ENCODE measurements at places on chromosomes 1 and 21.

GRCh38 chr1:226631229-226632000 lies 82.9 kb downstream of the STUM start:
- no peak for DNase-seq

- no peak for DNase-seq
Observed at GRCh38 chr1:157326173-157326859, 188.1 kb upstream of the ETV3 start.

- no peak for DNase-seq
Observed at GRCh38 chr1:27601771-27602461, 2.0 kb downstream of the AHDC1 start.

- DNase-seq, result no peak
Observed at GRCh38 chr1:84726593-84727499, 36.6 kb upstream of the SSX2IP start.

- no peak for DNase-seq
Observed at GRCh38 chr1:17188889-17189631, 15.9 kb upstream of the PADI1 start.

DNA sequence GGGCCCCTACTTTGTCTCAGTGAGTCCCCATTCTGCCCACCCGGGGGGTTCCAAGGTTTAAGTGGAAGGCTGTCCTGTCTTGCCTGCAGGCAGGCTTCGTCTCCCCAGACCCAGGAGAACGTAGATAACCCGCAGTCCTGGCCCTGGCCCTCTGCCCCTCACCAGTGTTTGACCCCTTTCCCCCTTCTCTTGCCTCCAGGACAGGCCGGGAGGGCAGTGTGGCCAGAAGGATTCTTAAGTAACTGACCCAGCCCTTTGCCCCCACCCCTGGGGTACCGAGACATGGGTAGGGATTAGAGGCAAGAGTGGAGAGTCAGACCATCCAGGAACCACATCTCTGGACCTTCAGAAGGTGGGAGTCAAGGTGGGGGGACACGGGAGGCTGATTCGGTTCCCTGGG lies 8.8 kb downstream of the TMEM222 start:
- no peak for DNase-seq

- DNase-seq, result no peak
Observed at GRCh38 chr1:22850681-22851080, 122.0 kb downstream of the LACTBL1 start.

DNA sequence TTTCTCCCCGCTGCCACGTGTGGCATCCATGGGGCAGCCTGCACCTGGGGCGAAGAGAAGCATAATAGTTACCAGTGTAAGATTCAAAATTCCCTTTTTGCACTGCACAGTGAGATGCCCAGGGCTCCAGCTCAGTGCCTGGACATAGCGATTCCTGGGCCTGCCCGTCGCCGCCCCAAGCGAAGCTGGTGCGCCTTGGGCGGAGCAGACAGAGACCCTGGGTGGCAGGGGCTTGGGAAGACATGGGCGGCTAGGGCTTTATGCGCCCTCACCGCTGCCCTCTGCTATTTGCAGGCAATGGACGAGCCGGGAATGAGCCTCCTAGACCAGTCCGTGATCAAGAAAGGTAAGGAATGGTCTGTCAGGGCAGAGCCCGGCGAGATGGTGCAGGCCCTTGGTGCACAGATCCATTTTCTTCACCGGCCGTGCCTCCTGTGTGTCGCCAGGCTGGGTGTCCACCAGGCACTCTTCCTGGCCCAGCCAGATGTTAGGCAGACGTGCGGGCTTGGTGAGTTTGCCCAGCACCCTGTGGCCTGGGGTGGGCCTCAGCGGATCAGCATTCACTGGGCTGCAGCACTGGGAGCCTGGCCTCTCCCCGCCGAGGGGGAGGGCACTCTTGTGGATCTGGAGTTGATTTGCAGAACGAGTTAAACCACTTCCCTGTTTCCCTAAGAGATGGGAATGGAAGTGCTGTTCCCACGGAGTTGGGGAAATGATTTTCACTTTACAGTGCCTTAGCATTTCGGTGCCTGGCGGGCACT lies 1.7 kb downstream of the TFAP2E start:
- no peak for DNase-seq

DNA sequence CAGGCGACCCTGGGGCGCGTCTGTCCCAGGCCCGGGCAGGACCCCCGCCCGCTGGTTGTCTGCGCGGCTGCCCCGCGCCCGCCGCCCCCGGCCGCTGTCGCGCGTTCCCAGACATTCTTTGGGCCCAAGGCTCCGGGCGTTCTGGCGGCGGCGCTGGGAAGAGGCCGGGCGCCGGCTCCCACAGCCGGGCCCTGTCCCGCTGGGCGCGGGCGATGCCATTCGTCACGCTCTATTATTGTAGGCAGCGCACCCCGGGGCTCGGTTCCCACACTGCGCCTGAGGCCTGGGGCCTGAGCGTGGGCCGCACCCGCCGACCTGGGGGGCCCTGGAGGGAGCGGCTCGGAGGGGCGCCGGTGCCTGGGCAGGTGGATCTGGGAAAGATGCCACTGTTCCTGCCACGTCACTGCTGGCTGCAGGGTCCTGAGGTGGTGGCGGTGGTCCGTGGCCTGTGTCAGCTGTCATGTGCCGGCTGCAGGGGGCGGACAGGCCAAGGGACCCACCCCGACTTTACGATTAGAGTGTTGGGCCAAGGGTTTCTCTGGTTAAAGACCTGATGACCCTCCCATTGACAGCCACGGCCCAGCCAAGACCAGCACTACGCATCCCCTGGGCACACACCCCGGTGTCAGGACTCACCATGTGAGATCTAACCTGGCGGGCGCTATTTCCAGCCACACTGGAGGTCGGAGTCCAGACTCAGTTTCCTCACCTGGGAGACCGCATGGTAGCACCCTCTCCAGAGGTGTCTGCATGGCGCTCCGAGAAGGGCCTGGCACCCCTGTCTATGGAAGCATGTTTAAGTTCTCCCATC lies 55.1 kb upstream of the ADARB1 start:
- no peak for DNase-seq

- DNase-seq, result no peak
Observed at GRCh38 chr1:175363031-175363430, 170.5 kb upstream of the KIAA0040 start.

DNA sequence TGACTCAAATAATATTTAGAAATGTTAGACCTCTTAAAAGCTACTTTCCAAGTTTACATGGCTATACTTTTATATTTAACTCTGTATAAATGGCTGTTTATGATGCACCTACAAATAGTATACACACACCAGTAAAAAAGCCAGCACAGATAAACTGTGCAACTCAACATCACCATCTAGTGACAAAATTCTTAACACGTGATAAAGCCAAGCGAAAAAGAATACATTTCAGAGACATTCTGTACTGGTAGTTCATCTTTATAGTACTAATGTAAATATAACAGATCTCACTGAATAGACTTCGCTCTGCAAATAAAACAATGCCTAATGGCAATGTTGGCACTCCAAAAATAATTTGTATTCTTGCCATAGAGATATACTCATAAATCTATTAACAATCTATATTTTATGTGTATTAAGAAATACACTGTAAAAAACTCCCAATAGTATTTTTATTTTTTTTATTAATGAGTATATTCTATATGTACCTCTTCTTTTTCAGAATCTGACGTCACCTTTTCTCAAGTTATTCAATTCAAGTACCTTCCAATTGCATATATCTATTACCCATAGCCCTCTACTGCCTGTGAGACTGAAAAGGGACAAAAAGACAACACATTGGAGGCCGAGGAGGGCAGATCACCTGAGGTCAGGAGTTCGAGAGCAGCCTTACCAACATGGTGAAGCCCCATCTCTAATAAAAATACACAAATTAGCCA lies 100.2 kb downstream of the DPYD start:
- no peak for DNase-seq

- DNase-seq, result no peak
Observed at GRCh38 chr1:223319905-223320580, 43.9 kb downstream of the SUSD4 start.

DNA sequence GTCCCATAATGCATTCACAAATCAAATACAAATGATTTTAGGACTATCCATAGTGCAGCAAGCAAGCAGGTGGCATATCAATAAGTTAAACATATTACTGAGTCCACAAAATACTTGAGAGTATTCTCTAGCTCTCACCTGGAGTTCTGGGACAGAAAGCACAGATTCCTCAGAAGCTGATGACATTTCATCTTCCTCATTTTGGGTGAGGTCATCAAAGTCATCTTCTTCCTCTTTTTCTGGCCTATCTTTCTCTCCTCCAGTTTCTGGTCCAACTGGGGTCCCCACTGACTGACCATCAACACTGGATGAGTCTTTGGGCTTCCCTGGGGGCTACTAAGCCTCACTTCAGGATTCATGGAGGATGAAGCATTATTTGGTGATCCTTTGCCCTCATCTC lies 38.9 kb downstream of the YY1AP1 start:
- no peak for DNase-seq

GRCh38 chr1:229035748-229036082 lies 235.2 kb upstream of the RAB4A start:
- DNase-seq, result no peak

- no peak for DNase-seq
Observed at GRCh38 chr1:43451701-43452532, 1.8 kb downstream of the HYI start.
